Activated T-helper 2 cell treated with anti-CD3 and anti-CD28 coated beads, Interferon-gamma antibody, Interleukin-2, Interleukin-4, amounts not matched to agents 10 μg/mL and 5 μg/mL and 100 μg/mL, durations not matched to agents 14 hours and 24 hours and 36 hours (primary cell): ENCODE measurements at places on chromosomes 7 and 10. TPM values are rescaled to one million over a fixed set of nuclear protein-coding genes. Genes with fewer than 3 reads are reported as not detected.

Gene STEAP4
- total RNA-seq: 0.39 and 0.48 TPM in 2 replicates

Gene SP8
- total RNA-seq: not detected in 2 replicates

Gene NEUROD6
- not detected in 2 replicates for total RNA-seq

Gene ASB10
- total RNA-seq: not detected in 2 replicates

Gene MICU1
- total RNA-seq: 30.0 and 30.7 TPM in 2 replicates

Gene BUB3
- total RNA-seq: 194 and 210 TPM in 2 replicates

GRCh38 chr7:116953906-116954838 is 871 bp downstream of the ST7 start:
- H3K27ac ChIP-seq: peak overlapping the region; percentile 89
- H3K4me1 ChIP-seq: peaks cover 34% of the 10 kb centered on the region
- H3K4me3 ChIP-seq: peak overlapping the region; percentile 94
- no peak for DNase-seq

DNA sequence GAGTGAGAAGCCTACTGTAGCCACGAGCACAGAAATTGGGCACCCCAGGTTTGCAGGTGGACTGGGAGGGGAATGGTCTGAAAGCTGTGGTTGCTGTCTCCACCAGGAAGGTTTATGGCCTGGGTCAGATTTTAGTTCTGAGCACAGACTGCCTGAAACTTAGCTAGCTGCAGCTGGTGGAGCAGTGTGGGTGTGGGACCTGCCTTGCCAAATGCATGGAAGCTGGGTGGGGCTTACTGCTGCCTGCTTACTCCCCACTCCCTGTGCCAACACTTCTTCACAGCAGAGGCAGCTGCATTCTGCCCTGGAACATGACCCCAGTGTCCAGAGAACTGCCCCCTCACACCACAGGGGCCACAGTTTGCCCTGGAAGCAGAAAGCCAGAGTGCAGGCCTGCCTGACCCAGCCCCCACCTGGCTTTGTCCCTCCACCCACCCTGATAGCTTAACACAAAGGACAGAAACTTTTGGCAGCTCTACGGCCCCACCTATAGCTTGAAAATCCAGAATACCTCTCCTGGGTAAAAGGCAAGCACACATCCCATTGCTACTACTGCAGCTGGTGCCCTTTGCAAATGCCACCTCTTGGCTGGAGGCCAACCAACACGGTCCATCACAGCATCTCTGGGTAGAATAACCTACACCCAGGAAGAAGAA is 281.6 kb downstream of the AGMO start:
- no peak overlapping the region for H3K4me3 ChIP-seq
- DNase-seq: no peak
- no peaks in the 10 kb centered on the region for H3K36me3 ChIP-seq
- H3K27me3 ChIP-seq: no peaks in the 10 kb centered on the region

DNA sequence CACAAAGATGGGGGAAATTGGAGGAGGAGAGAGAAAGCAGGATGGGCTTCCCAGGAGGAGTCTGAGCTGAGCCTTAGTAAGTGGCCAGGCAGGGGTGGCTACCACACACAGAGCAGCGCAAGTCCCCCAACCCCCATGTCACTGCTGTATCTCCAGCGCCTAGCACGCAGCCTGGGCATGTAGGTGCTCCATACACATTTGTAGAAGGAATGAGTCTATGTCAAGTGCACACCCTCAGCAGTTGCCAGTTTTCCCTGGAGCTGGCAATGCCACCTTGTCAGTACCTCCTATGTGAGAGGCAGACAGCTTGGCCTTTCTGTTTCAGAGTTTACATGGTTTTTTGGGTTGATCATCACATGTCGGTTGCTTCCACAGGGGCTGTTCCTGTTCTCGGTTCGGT is 116.1 kb downstream of the CLEC2L start:
- H3K4me1 ChIP-seq: peaks cover 39% of the 10 kb centered on the region
- H3K27me3 ChIP-seq: no peaks in the 10 kb centered on the region
- DNase-seq: no peak

DNA sequence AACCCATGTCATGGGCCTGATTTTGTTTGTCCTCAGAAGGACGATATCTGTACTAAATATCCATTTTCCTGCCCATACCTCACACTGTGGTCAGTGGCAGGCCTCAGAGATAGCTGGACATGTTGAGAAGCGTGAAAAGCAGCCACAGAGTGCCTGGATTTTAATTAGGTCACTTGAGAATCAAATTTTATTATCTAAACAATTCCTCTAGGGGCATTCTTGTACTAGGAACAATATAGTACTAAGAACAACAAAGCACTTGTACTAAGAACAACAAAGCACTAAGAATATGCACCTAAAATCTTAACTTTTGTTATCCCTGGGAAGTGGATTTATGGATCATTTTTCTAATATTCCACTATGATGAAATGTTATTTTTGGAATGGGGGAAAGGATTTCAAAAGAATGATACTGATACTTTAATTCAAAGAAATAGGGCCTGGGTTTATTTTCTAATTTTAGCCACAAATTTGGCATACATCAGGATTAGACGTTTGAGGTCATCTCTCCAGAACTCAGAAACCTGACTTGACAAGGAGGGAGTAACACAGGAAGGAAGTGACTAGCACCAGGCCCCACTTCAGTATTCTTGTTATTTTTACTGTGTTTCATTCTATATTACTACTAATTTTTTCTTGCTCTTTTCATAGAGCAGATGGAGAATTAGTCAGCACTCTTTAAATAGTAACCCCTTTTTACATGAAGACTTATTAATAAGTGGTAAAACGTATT is 112.2 kb downstream of the EXOC4 start:
- no peaks in the 10 kb centered on the region for H3K27me3 ChIP-seq
- H3K27ac ChIP-seq: no peak overlapping the region
- no peak for DNase-seq
- H3K4me1 ChIP-seq: peaks cover 13% of the 10 kb centered on the region
- H3K36me3 ChIP-seq: peaks cover 7% of the 10 kb centered on the region
- H3K4me3 ChIP-seq: no peak overlapping the region

DNA sequence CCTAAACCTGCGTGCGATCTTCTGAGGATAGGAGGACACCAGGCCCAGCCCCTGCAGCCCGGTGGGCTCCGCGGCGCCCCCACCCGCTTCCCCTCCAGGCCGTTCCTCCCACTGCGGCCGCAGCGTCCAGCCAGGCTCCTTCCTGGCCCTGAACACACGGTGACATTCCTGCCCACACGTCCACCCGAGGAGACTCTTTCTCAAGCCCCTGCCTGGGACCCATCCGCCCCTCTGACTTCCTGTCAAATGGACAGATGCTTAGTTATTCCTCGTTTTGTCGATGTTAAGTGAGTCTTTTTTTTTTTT is 32.4 kb upstream of the RNF32 start:
- DNase-seq: no peak
- peaks cover under 1% of the 10 kb centered on the region for H3K36me3 ChIP-seq
- peaks cover 31% of the 10 kb centered on the region for H3K27me3 ChIP-seq
- H3K4me1 ChIP-seq: peaks cover 22% of the 10 kb centered on the region

- H3K27me3 ChIP-seq: peaks cover 1% of the 10 kb centered on the region
- H3K4me3 ChIP-seq: no peak overlapping the region
- no peak for DNase-seq
- no peaks in the 10 kb centered on the region for H3K36me3 ChIP-seq
Observed at GRCh38 chr7:123492485-123492884, 41.9 kb downstream of the IQUB start.

DNA sequence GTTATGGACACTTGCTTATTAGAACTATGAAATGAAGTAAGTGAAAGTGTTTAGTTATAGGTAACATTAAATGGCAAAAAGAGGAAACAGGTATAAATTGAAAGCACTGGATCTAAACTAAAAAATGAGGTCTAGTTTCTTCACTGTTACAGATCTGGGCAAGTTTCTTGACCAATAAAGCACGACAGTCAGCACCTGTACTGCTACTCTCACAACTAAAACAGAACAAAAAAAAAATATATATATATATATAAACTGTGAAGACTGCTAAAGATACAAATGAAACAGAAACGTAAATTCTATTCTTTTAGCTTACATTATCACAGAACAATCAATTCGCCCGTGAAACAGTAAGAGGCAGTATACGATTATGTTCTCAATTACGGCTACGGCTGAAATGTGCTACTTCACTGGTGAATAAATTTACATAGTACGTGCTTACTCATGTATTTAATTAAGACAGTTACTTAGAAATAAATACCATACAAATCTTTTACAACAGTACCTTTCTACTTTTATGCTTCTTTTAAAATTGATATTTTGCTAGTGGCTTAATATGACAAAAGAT is 4.2 kb downstream of the AHR start:
- peaks cover 34% of the 10 kb centered on the region for H3K4me1 ChIP-seq
- peaks cover 15% of the 10 kb centered on the region for H3K36me3 ChIP-seq
- H3K4me3 ChIP-seq: no peak overlapping the region
- H3K27ac ChIP-seq: no peak overlapping the region
- DNase-seq: no peak
- no peaks in the 10 kb centered on the region for H3K27me3 ChIP-seq

DNA sequence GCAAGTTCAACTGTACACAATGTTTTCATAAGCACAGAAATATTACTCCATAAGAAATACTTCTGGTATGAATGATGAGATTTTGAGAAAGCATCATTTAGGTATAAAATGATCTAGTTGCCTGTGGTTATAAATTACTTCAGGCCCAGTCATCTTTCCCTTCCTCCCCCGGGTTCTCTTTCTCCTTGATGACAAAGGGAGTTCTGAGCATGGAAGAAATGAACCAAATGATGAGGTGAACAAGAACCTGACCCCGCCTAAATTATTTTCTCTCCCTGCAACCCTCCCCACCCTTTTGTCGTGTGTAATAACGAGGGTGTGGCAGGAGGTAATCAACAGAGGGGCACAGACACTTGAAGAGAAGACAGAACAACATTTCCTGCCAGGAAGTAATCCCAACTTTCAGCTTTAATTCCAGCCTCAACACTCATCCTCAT is 319.6 kb upstream of the SP8 start:
- H3K36me3 ChIP-seq: no peaks in the 10 kb centered on the region
- no peak overlapping the region for H3K4me3 ChIP-seq
- no peak overlapping the region for H3K27ac ChIP-seq
- no peaks in the 10 kb centered on the region for H3K27me3 ChIP-seq
- no peak for DNase-seq
- no peaks in the 10 kb centered on the region for H3K4me1 ChIP-seq
